ENCODE measurements at places on chromosomes 6 and 20. TPM values are rescaled to one million over a fixed set of nuclear protein-coding genes. Genes with fewer than 3 reads are reported as not detected.
A peak's percentile ranks its signal among the peaks of the same experiment; 100 is the strongest.

Gene MOCS3
- total RNA-seq: 4.6 TPM

DNA sequence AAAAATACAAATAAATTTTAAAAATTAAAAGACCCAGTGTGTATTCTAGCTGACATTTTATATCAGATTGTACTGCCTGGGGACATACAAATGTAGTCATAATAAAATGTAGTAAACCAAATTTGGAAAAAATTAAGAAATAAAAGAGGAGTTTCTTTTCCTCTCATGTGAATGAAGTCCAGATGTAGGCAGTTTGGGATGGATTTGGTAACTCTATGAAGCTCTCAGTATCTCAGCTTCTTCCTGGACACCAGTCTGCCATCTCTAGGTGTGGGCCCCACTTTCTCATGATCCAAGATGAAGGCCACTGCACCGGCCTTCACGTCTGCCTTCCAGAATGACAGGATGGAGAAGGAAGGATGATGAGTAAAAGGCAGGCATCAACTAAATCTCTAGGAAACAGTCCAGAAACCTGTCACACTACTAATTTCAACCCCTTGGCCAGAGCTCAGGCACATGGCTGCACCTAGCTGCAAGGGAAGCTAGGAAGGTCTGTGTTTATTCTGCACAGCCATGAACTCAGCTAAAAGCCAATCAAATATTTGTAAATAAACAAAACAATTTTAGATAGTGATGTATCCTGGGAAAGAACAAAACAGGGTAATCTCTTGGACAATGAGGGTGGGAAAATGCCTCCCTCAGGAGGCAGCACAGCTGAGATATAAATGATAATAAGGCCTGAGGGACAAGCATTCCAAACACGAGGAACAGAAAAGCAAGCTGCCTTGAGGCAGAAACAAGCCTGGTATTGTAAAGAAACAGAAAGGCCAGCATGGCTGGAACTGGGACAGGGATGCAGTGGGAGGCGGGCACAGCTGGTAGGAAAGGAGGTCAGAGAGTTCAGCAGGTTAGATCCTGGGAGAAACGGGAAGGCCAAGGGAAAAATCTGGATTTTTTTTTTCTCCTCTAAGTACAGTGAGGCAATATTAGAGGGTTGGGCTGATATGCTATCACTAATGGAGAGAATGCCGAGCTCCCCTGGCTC is 88.5 kb upstream of the PTPN1 start:
- DNase-seq: no peak

DNA sequence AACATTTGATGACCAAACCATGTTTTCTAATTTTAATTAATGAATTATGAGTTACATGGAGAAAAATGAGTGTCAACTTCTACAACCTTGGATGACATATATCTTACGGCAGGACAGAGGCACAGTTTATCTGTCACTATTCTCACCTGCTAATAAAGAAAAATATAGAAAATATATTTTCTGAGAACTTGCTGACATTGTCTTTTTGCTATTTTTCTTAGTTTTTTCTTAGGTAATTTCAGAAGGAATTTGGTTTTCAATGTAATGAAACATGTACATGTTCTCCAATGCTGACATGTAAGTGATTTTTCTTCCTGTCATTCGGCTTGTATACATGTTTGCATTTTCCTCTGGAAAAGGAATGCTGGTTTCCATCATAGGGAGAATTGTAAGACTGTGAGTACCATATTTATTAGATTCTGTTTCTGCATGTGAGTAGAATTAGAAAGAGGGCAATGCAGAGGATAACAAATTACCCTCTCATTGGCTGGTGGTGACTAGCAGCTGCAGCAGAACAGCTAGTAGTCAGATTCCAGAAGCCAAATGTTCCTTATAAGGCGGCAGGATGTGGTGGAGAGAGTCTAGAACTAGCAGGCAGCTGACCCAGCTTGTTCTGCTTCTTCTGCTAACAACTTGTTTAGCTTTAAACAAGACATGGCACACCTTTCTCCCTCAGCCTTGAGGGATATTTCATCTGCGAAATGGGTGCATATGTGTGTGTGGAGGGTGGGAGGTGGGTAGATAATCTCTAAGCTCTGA is 132.8 kb upstream of the SPACA1 start:
- DNase-seq: no peak

GRCh38 chr6:157037165-157037564 is 260.0 kb downstream of the ARID1B start:
- no peak for DNase-seq

DNA sequence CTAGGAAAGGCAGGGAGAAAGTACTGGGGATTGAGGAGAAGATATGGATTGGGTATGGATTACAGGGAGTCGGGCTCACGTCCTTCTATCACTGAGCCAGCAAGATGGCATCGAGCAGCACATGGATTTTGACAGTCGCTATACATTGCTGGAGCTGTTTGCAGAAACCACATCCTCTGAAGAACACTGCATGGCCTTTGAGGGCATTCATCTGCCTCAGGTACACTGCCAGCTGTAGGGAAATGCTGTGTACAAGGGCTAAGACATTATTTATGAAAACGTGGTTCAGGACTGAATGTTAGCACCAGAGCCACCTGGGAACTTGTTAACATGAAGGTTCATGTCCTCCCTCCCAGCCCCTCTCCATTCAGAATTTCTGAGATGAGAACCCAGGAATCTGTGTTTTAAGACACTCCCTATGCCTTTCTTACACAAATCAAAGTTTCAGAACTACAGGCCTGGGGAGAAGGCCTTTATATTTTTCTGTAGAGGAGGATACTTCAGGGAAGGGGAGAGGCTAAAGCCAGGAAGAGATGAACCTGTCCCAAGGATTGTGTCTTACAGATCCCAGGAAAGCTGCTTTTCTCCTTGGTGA is 3.5 kb downstream of the CUL9 start:
- DNase-seq: no peak

Gene DYNLT1
- 119 TPM for total RNA-seq

Gene SLC13A3
- 11.5 TPM for total RNA-seq

Gene TRIM31
- total RNA-seq: not detected

Gene FRK
- total RNA-seq: 4.7 TPM

DNA sequence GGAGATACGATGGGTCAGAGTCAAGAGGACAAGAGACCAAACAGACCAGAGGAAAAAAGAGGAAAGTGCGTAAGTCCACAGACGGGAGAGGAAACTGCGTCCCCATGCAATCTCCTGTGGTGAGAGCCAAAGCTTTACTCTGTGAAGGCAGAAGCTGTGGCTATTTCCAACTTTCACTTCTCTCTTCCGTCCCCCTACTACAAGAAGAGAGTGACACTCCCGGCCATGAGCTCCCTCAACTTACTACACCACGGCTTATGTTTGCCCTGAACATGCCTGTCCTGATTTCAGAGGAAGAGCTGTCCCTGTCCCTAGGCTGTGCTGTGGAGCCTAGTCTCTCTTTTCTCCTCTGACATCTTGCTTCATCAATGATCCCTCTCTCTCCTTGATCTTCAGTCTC is 11.5 kb upstream of the SSR1 start:
- DNase-seq: peak; percentile 64

- DNase-seq: no peak
Measured at GRCh38 chr6:107621229-107621937, 131.5 kb downstream of the SOBP start.

GRCh38 chr20:33472868-33473435 is 16.9 kb upstream of the CBFA2T2 start:
- no peak for DNase-seq

GRCh38 chr6:35059596-35060345 is 81.4 kb downstream of the TCP11 start:
- DNase-seq: no peak

Gene ZNF334
- 7.2 TPM for total RNA-seq

Gene GRM1
- not detected for total RNA-seq

- DNase-seq: no peak
Measured at GRCh38 chr6:139730340-139730974, 356.0 kb upstream of the CITED2 start.

Gene HLA-DOB
- 2.1 TPM for total RNA-seq

DNA sequence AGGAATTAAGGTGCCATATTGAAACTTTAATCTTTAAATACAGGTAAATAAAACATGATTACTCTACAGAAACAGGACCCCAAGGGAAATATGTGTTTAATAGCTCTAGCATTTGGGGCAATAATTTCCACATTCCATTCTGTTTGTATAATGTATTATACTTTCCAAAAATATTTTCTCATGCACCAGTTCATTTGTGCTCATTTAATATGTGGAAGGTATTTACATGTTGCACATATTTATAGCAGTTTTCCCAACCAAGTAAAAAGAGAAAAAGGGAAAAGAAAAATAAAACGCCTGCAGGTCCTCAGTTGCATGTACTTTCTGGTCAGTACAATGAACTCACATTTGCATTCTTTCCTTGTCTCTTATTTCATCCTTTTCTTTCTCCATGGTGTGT is 129.5 kb upstream of the SULF2 start:
- no peak for DNase-seq

DNA sequence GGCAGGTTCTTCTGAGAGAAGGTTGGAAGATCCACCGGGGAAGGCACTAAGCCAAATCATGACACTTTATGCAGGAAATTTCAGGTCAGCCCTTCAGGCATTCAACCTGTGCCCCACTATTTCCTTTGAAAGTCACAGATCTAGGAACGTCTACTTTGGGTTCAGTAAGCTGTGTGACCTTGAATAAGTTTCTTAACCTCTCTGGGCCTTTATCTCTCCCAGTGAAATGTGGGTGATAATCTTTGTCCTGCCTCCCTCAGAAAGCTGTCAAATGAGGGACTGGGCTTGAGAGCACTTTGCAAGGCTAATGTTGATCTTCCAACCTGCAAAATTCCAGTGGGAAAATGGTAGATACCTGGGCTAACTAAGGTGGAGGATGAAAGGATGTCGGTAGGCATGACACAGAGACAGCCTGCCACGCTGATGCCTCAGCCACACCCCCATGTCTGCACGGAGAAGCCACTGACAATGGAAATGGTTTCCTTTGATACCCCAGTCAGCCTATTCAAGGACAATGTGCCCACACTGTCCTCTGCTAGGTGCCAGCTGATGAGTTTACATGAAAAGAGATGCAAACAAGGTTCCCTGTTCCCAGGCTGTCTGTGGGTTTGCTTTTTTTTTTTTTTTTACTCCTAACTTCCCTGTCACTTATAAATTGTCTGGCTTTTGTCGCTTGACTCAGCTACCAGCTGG is 9.3 kb downstream of the BNIP5 start:
- no peak for DNase-seq

GRCh38 chr6:131949620-131949908 is 1.6 kb downstream of the CCN2 start:
- no peak for DNase-seq

Gene CST4
- not detected for total RNA-seq
